Nucleus accumbens (tissue), 56 donors: ENCODE measurements at places on chromosomes 3 and 15.

DNA sequence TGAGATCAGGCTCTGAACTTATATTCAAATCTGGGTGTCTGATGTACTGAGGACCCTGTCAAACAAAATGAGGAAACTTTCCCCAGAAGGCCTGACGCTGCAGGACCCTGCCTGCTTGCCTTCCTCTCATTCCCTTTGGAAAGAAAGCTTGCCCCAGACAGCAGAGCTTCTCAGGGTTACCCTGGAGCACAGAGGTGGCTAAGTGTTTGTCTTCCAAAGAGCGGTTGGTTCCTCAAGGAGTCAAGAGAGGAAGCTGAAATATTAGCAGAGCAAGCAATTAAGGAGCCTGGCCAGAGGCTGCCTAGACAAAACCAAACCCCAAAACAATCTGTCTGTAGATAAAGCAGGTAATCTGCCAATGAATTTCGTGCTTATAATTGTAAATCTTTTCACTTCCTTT, 175.3 kb downstream of the NR1D2 start:
- DNase-seq = no peak

GRCh38 chr15:74808840-74809229, 3.8 kb upstream of the LMAN1L start:
- DNase-seq = no peak

GRCh38 chr3:65540666-65541065, 498.1 kb downstream of the MAGI1 start:
- DNase-seq = no peak

DNA sequence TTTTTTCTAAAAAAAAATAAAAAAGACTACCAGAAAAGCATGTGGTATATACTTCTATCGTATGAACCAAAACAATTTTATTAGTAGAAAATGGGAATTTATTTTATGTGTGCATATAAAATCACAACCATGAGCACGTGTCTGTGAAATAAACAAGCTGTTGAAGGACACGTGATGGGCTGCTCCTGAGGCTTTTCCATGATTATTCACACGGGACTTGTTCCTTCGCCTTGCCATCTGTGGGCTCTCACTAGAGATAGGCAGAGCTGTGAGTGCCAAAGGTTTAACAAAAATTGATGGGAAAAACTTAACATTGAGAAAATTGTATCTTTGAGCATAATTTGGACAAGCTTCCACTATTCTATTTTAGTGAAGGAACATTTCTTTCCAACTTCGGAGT, 12.4 kb upstream of the ETV5 start:
- DNase-seq = no peak

GRCh38 chr15:62866366-62866765, 176.2 kb upstream of the TPM1 start:
- DNase-seq = no peak
